ENCODE measurements at places on chromosomes 12 and 14.
A peak's percentile ranks its signal among the peaks of the same experiment; 100 is the strongest.

DNA sequence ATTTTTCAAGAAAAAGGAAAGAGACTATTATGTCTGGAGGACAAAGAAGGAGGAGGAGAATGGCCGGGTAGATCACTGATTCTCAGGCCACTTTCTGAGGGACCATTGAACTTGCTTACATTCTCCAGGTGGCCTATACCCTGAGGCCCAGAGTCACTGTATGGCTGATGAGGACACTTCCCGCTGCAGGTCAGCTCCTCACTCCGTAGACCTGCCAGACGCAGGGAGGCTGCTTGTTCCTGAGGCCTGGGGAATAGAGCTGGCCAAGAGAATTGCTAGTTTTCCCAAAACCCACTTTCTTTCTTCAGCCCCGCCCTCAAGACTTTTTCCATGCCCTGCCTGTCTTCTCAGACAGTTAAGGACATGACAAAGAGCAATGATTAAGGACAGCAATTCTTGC lies 510.5 kb upstream of the TBX3 start:
- no peak for DNase-seq

DNA sequence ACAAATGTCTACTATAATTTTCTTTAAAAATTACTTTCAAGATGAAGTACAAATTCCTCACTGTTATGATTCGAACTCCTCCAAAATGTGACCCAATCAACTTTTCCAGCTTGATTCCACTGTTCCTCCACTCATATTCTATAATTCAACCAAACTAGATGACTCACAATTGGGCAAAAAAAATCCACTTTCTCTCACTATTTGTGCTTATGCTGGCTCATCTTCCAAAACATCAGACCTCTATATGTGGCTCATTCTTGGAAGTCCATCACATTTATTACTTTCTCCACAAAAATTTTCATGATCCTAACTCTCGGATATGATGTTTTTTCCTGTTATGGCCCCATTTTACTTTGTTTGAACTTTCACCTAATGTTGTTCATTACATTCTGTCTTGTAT lies 26.9 kb upstream of the RXYLT1 start:
- DNase-seq, result no peak

GRCh38 chr12:26748741-26749431 lies 84.1 kb downstream of the ITPR2 start:
- DNase-seq, result peak; percentile 65

- peak; percentile 96 for DNase-seq
Measured at GRCh38 chr12:50220363-50220995, 53.3 kb upstream of the CERS5 start.

DNA sequence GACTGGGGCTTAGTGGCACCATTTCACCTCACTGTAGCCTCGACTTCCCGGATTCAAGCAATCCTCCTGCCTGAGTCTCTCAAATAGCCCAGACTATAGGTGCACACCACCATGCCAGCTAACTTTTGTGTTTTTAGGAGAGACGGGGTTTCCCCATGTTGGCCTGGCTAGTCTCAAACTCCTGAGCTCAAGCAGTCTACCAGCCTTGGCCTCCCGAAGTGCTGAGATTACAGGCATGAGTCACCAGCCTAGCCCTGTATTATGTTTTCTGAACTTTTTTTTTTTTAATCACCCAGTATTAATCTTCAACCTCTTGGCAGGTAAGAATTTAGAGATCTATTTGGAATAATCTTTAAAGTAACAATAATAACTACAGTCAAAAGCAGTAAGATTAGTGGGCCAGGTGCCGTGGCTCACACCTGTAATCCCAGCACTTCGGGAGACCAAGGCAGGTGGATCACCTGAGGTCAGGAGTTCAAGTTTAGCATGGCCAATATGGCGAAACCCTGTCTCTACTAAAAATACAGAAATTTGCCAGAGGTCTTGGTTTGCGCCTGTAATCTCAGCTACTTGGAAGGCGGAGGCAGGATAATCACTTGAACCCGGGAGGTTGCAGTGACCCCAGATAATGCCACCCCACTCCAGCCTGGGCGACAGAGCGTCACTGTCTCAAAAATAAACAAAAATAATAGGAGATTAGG lies 8.6 kb downstream of the NANOG start:
- DNase-seq, result peak; percentile 40

GRCh38 chr12:10941916-10942607 lies 3.0 kb upstream of the TAS2R14 start:
- DNase-seq, result peak; percentile 94

GRCh38 chr12:62891805-62892549 lies 43.0 kb downstream of the PPM1H start:
- DNase-seq, result no peak

Measured in mammary epithelial cell (primary cell).